ENCODE measurements at places on chromosomes 2 and 18.

DNA sequence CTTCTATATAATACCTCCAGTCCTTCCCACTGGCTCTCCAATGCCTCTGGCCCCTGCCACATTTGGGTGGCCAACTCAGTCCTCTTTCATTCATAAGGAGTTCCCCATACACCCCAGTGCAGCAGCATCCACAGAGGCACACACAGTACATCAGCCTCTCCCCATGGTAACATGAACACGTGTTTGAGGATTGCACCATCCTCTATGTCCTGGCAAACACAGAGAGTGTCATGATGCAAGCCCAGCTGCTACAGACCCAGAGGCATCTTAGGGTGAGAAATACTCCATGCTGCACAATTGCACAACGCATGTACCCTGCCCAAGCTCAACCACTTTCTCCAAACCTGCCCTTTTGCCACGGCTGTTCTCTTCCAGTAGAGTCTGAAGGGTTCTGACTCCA is 11.5 kb downstream of the IGFBP5 start:
- no peak for DNase-seq

DNA sequence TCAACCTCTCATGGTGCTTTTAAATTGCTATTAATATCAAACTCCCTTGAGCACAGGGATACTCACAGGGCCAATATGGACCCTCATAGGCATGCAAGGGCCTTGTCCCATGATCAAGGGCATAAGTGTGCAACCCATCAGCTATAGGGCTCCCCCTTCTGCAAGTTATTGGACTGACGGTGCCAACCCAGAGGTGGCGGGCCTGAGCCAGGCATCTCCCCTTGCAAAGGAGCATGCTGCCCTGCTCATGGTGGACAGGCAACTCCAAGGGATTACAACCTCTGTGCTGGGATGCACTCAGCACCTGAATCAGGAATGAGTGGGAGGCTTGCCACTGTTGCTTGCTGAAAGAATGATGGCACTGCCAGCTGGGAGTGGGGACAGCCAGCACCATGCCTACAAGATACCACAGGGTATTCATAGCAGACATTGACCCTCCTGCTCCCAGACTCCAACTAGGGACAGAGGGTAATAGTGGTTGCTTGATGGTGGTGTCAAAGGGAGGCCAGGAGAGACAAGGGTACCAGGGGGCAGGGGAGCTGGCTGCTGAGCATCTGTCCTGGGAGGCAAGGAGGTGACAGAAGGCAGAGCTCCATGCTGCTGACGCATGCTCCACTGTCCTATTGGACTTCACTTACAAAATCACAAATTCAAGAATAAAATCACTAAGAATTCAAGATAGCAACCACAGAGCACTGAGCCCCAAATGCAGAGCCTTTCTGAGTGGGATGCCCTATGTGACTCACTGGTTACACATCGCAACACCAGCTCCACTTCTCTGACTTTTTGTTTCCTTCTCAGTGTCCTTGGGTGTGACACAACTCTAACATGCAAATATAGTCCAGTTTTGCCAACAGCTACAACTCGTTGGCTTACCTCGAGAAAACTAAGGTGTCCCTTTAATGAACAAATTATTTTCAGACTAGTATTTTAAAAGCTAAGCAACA is 157.1 kb upstream of the CCDC150 start:
- no peak for DNase-seq

GRCh38 chr2:99692785-99693184 is 203.0 kb upstream of the REV1 start:
- no peak for DNase-seq

DNA sequence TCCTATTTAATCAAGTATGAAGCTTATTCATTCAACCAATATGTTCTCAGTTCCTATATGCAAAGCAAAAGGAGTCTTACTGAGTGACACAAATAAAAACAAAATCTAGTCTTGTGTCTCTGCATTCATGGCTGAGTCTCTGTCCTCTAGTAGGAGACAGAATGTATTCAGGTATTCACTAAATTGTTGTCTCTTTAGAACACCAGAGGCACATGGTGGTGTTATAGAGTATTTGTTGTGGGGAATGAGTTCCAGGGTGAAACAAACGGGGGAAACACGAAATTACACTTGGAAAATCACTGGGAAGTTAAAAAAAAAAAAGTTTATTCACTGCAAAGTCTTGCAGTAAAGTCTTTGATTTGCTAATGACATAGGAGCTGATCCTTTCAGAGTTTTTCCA is 131.7 kb upstream of the FSHR start:
- DNase-seq: no peak

- DNase-seq: no peak
Observed at GRCh38 chr2:172985139-172985892, 90.3 kb upstream of the MAP3K20 start.

- no peak for DNase-seq
Observed at GRCh38 chr2:234676783-234677450, 180.0 kb upstream of the ARL4C start.

GRCh38 chr2:170013802-170014551 is 164.0 kb upstream of the MYO3B start:
- no peak for DNase-seq

- no peak for DNase-seq
Observed at GRCh38 chr2:176453784-176454183, 184.5 kb downstream of the MTX2 start.

- DNase-seq: no peak
Observed at GRCh38 chr2:3488061-3488531, 31.2 kb downstream of the ADI1 start.

DNA sequence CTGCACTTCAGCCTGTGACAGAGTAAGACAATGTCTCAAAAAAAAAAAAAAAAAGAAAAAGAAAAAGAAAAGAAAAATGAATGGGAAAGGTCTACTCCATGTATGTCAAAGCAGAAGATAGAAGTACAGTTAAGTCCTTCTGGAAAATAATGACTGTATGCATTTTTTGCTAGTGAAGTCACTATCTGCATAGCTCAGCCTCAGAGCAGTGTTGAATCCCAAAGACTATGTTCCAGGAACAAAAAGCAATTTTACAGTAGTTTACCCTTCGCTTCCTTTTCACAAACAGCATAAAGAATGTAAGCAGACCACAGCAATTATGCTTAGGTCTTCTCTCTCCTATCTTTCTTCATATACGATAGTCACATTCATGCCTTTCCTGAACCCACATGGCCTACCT is 497.4 kb downstream of the CMPK2 start:
- DNase-seq: no peak

- no peak for DNase-seq
Observed at GRCh38 chr2:31038385-31038784, 99.9 kb downstream of the GALNT14 start.

DNA sequence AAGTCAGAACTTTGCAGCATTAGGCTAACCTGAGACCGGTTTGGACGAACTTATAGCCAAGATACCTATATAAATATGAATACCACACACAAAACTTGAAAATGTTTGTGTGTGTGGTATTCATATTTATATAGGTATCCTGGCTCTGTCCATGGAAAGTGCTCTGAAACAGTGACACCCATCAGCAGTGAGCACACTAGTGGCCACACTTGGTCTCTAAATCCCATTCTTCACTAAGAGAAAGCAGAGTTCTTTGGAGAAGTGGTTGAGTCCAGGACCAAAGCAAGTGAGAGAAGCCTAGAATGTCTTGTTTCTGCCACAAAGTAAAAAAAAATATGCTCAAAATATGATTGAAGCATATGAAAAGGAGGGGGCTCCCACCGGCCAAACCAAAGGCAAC is 146.5 kb downstream of the TWIST2 start:
- no peak for DNase-seq

GRCh38 chr2:230356084-230356483 is 29.1 kb downstream of the SP140L start:
- DNase-seq: no peak

DNA sequence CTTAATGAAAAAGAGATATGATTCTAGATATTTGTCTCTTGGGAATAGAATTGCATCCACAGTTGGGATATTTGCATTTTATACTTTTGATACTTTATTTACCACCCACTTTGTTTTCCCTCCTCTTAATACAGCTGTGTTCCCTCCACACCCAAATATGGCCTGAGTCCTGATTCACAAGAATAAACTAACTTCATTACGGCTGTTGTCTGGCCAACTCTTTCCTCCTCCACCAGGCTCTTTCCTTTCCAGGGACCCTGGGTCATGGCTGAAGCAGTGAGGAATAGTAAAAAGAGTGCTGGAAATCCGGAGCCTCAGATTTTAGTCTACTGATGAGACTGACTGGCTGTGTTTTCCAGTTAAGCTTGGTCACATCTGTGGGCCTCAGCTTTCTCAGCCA is 48.4 kb upstream of the STAM2 start:
- DNase-seq: no peak

DNA sequence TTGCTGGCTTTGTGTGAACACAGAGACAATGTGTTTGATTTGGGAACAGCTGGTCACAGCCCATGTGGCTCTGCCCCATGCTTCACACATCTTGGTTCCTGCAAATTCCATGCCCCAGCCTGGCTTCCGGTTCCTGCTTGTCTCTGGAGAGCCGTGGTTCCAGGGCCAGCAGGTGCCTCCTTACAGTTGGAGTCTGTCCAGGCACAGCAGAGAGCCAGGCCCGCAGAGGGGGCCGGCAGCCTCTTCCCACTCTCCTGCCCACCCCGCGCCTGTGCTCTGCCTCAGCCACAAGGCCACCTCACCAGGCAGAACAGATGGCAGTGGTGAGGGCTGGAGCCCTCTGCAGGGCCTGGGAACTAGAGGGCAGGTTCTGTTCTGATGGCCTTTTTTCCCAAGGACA is 81.5 kb downstream of the LDLRAD4 start:
- no peak for DNase-seq

- no peak for DNase-seq
Observed at GRCh38 chr2:197803033-197803444, 1.4 kb upstream of the PLCL1 start.
